CD4-positive, alpha-beta T cell treated with Interferon gamma for 1 hour (primary cell): ENCODE measurements at places on chromosomes 4 and X.

DNA sequence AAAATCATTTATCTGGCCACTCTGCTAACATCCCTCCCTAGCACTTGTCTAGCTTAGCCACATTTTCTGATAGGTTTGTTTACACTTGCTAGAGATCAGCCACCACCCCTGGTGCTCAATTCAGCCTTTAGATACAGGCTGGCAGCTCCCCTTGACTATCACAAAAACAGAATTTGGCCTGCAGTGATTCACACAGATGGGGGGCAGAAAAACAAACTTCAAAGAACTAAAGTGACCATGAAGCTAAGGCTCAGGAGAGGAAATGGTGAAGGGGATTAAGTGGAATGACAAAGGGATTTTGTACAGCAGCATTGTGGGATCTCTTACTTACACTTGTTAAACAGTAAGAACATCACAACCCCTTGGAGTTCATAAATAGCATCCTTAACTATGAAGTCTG is 1718.0 kb upstream of the PCDH7 start:
- DNase-seq: no peak

GRCh38 chr4:170687751-170688150 is 598.0 kb upstream of the AADAT start:
- no peak for DNase-seq

DNA sequence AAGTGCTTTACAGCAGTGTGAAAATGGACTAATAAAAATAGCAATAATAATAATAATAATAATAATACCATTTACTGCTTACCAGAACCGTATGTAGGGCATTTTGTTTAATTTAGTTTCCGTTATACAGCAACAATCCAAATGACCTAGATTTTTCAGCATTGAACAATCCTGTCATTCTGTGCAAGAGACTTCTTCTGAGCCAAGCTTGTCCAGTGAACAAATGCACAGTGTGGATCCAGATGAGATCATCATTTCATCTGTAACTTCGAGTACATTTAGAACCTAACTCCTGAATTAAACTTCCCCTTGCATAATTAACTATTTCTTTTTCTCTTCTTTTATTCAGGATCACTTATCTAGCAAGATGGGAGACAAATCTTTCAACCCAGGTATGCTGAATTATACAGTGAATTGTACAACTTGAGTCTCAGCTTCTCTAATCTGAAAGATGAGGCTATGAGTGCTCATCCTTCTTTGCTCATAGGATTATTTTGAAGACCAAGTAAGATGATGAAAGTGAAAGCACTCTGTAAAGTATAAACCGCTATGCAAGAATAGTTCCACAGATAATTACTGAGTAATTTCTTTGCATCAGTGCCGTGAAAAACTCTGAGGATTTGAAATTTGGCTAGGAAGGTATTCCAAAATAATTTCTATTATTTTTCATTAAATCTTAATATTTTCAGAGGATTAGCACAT is 6.6 kb downstream of the CLNK start:
- DNase-seq: no peak

GRCh38 chr4:56286763-56287162 is 100.5 kb downstream of the AASDH start:
- no peak for DNase-seq

DNA sequence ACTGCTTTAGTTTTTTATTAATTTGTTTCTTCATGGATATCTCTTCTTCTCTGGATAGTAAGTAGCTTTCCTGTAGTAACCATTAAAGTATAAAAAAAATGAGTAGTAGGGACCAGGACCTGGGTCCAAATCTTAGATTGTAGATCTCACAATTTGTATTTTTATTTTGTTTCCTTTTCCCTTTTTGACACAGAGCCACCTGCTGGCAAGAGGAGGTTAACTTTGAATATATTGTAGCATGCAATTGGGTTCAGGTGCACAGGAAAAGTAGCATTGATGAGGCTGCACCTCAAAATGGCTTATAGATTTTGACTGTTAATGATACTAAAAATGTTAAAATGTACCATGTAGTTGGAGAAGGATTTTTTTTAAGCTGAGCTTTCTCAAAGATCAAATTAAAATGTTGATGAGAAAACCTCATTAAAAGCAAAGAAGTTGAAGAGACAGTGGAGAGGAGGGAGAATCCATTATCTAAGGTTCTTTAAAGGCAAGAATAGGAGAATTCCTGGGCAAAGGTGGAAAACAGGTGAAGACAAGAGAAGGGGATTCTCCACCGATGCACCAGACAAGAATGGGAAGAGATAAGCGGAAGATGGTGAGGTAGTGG is 48.3 kb upstream of the HPGDS start:
- no peak for DNase-seq

DNA sequence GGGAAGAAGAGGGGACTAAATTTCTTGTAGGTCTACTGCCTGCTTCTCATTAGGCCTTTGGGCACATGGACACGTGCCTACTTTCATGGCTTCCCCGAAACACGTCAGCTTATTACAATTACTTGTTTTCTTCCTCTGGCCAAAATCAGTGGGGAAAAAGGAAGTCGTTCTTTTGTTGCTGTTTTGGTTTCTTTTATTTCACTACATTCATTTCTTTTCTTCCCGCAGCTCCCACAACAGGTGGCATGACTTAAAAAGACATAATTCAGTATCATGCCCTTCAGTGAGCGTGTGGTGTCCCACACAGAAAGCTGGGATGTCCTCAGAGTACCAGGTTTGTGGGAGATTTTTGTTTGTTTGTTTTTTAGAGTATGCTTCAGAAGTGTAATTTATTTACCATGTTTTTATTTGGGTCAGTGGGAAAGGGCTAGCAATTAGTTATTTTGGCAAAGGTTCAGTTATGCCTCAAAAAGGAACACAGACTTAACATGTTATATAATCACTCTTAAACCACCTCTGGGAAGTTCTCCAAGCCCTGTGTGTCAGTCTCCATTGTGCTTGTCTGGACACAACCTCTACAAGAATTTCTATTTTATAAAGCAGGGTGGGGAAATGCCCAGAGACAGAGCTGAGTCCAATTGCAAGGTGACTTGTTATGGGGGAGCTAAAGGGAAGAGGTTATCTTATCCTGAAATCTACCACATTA is 44.2 kb upstream of the SPRY1 start:
- DNase-seq: peak; percentile 11

GRCh38 chr4:13263967-13264525 is 220.1 kb downstream of the RAB28 start:
- no peak for DNase-seq

- DNase-seq: no peak
These were observed 48.1 kb upstream of the UGT2B15 start for GRCh38 chr4:68718447-68719074.

GRCh38 chrX:54944816-54945215 is 24.2 kb downstream of the TRO start:
- DNase-seq: no peak

DNA sequence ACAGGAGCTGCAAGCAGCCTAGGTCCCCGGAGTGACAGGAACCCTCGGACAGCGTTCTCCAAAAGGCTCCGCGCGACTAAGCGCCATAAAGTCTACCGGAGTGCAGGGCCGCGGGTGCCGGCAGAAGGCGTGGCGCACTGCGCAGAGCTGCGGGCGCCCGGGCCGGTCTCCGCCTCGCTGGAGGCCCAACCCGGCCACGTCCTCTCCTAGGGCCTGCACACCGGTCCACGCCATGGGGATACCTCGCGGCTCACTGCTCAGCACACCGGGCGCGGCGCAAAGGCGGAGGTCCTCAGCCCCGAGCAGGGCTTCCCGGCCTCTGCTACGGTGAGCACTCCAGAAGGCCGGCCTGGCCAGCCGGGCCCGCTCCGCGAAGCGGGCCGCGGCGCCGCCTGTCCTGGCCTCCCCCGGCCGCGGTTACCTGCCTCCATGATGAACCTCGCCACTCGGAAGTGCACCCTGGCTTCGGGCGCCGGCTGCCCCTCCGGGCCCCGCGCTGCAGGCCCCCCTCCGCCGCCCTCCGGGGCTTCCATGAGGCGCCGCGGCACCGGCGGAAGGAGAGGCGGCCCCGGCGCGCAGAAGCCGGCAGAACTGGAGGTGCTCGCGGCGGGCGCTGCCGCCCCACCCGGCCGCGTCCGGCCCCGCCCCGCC is at the start of gene CCNQ:
Gene CCNQ (minus strand): TSS at position 599 of the 651 bp plus-strand sequence. CDS start 66 bp downstream, at position 533.
- DNase-seq: no peak

GRCh38 chr4:2489081-2489805 is 20.3 kb downstream of the RNF4 start:
- DNase-seq: no peak

DNA sequence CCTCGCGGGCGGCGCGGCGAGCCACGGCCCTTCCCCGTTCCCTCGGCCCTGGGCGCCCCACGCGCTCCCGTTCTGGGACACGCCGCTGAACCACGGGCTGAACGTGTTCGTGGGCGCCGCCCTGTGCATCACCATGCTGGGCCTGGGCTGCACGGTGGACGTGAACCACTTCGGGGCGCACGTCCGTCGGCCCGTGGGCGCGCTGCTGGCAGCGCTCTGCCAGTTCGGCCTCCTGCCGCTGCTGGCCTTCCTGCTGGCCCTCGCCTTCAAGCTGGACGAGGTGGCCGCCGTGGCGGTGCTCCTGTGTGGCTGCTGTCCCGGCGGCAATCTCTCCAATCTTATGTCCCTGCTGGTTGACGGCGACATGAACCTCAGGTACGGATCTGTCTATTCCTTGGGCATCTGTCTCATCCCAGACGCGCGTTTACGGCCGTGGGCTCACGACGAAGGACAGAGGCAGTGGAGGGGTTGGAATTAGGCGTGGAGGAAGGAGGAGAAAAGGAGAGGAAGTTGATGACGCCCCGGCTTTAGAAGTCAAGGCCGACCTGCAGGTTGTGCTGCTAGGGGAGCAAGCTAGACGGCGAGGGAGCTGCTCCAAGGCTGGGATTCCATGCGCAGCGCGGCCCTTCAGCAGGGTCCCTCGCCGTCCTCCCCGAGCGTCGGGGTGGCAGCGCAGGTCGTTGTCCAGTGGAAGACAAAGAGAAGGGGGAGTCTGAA is 792 bp downstream of the SLC10A4 start:
- DNase-seq: no peak

- no peak for DNase-seq
These were observed 13.9 kb downstream of the ATP7A start for GRCh38 chrX:77924320-77924859.

DNA sequence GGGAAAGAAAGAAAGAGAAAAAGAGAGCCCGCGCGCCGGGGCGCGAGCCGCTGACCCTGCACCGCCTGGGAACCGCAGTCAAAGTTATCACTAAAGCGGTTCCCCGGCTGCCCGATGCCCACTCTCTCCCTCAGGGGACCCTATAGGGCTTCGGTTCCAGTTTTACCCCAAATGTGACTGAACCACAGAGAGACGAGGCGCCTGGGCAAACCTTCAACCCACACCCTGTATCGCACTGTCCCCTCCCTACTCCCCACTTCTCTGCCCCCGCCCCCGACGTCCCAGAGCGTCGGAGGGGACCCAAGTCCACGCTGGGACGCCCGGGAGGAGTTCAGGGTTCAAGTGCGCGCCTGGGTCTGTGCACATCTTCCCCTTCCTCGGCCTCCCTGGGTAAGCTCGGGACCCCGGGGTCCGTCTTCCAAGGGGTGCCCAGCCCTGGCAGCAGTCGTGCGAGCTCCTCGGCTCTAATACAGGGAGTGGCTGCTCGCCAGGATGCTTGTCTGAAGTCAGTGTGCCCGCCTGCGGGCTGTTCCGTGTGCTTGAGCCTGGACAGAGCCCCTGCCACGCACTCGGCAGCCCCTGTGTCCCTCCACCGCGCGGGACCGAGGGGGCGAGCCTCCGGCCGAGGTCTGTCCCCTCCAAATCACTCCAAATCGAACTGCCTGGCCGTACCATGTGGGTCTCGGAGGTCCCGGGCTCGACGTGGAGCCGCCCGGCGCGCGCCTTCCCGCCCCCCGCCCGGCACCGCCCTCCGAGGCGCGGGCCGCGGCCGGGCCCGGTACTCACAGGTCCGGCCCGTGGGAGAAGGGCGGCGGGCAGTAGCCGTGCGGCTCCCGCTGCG is 960 bp downstream of the TRPC3 start:
- no peak for DNase-seq

DNA sequence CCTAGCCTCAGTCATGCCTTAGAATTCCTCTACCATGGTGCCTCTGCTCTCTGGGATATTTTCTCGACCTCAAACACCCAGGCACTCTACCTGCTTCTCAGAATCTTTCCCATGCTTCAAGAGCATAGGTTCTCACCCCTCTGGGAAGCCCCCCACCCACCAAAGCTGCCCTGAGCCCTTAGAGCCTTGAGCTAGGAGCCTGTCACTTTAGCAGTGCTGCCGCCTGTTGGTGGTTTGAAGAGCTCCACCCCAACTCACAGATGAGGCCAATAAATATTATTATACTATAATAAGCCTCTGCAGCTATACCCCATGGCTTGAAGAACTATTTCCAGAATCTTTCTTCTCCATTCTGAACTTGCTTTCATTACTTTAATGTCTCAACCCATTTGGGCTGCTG is 109.7 kb downstream of the RTL5 start:
- peak; percentile 10 for DNase-seq

DNA sequence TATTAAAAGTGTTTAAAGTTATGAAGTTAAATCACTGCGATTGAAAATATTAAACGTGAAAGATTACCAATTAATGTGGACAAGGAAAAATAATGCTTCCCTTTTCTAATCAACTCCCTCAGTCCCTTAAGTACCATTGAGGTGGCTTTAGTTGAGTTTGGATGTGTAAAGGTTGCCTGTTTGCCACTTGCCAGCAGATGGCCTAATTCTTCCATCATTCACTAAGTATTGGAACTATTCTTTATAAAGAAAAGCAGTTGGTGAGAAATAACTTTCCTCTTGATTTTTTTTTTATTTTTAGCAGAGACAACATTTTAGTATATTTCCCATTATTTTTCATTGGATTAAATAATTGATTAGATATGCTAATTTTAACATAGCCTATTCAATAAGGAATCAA is 295.9 kb upstream of the TACR3 start:
- no peak for DNase-seq

- DNase-seq: no peak
These were observed 100.2 kb downstream of the FIP1L1 start for GRCh38 chr4:53477636-53478035.

DNA sequence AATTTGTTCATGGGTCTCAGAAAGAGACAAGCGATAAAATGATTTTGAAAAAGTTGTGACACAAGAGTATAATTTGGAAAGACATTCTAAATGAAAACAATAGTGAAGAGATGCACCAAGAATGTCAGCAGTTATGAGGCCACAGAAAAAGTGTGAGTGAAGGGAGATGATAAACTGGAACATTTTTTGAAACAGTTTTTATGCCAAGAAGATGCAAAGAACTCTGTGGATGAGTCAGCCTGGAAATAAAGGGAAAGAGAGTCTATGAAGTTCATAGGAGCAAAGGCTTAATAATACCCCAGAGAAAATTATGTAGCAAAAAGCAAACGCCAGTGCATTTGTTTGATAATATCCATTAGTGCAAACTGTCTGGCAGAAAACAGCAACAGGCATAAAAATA is 188.4 kb upstream of the TBC1D9 start:
- DNase-seq: no peak

DNA sequence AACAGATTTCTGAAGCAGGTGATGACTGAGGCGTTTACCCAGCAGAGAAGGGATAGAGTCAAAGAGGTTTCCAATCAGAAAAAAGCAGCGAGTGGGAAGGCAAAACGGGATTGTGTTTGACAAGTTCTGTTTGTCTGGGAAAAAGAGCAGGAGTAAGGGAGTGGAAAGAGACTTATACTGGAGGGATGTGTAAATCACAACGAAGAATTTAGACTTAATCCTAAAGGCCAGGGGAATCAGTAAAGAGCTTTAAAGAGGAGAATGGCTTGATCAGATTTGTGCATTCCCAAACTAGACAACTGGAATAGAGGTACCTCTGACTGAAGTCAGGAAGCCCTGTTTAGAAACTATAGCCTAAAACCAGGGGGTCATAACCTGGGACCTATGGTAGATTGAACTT is 31.5 kb upstream of the LRBA start:
- no peak for DNase-seq

- DNase-seq: no peak
These were observed 108.0 kb downstream of the CPZ start for GRCh38 chr4:8700531-8700930.

GRCh38 chr4:6527683-6528595 is 47.0 kb upstream of the MAN2B2 start:
- no peak for DNase-seq
